ENCODE measurements at places on chromosomes 6 and 20.

DNA sequence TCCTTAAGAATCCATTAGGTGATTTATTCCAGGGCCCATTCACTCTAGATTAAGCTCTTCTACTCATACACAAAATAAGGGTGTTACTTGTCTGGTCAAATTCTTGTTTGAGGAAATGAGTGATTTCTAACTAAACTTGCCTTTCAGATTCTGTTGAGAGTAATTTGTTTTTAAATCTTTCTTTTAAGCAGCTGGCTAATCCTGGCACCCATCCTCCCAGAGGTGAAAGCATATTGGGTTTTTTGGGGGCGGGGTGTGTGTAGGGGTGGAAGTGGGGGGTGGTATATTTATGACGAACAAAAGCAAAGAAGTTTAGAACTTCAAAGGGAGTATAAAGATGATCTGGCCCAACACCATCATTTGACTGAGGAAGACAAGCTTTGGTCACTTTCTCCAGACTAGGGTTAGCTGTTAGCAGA, 94.7 kb downstream of the RTN4IP1 start:
- no peak for DNase-seq

GRCh38 chr20:2386516-2387179, 5.9 kb downstream of the TGM6 start:
- DNase-seq = no peak

- DNase-seq = no peak
These were observed 11.0 kb upstream of the TPD52L1 start for GRCh38 chr6:125142618-125143017.

- DNase-seq = peak; percentile 65
These were observed 11.0 kb downstream of the UQCC2 start for GRCh38 chr6:33700391-33701050.

GRCh38 chr6:128365520-128366160, 154.8 kb downstream of the PTPRK start:
- DNase-seq = no peak

- DNase-seq = no peak
These were observed 160.5 kb upstream of the KCNG1 start for GRCh38 chr20:51183451-51183850.

All from AG08396 (cell line).